NCI-H2029 treated with DMSO at 0.1 percent for 48 hours (cell line): ENCODE measurements at places on chromosomes 2 and 18.

- no peak for DNase-seq
These were observed 109.7 kb downstream of the ERBB4 start for GRCh38 chr2:212428681-212429478.

DNA sequence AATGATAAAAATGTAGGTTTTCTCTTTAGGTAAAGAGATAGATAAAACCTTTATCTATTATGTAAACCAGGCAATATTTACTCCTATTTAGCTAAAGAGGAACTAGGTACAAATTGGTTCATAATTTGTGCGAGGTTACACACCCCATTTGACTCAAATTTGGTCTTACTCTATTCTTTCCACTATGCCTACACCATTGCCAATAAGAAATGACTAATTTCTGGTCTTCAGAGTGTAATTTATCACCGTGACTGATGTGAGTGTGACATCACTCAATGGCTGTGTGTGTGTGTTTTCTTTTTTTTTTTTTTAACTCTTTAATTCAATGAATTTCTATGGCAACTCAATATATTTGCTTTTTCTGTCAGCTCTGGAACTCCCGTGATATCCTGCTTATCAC is 955.8 kb downstream of the TDRD15 start:
- DNase-seq: no peak

GRCh38 chr2:216651351-216651881 is 18.2 kb downstream of the IGFBP2 start:
- DNase-seq: no peak

DNA sequence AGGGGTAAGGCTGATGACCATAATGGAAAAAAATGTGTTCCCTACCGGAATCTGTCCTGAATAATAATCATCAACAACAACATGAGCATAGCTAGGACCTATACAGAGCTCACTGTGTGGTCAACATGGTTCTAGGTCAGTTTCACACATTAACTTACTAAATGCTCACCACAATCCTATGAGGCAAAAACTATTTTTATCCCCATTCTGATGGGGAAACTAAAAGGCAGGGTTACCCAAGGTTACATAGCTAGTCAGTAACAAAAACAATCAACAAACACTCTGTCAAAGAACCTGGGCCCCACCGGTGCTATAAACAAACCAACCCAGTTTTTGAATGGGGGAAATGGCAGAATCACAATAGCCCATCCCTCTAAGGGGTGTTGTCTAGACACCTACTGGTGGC is 40.1 kb downstream of the AOX1 start:
- DNase-seq: no peak

GRCh38 chr18:23415515-23415914 is 37.6 kb upstream of the RIOK3 start:
- DNase-seq: no peak

- no peak for DNase-seq
These were observed 51.9 kb downstream of the GRB14 start for GRCh38 chr2:164569378-164569777.

DNA sequence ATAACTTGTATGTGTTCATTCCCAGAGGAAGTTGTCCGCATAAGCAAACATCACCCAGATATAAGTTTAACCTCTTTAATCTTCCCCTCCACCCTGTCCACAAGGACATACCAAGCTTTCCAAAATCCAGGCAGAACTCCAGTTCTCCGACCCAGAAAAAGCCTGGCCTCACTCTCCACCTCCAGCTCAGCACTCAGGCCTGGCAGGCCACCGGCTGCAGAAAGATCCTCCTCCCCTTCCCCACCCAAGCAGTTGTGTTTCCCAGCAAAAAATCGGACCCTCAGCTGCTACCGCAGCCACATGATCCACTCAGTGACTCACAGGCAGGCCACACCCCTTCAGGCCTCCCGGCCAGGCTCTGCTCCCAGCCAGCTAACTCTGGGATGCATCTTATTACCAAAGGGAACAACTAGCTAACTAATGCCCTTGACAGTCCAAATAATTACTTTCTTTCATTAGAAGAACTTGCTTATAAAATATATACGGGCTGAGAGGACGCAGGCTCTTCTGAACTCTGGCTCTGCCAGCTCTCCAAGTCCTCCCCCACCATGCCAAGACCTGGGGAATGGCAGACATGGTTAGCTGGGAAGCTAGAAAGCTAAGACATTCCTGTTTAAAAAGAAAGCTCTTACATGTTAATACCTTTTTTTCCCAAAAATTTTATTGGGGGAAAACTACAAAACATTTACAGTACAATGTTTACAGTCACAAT is 4.5 kb downstream of the ZFP36L2 start:
- DNase-seq: peak; percentile 17

DNA sequence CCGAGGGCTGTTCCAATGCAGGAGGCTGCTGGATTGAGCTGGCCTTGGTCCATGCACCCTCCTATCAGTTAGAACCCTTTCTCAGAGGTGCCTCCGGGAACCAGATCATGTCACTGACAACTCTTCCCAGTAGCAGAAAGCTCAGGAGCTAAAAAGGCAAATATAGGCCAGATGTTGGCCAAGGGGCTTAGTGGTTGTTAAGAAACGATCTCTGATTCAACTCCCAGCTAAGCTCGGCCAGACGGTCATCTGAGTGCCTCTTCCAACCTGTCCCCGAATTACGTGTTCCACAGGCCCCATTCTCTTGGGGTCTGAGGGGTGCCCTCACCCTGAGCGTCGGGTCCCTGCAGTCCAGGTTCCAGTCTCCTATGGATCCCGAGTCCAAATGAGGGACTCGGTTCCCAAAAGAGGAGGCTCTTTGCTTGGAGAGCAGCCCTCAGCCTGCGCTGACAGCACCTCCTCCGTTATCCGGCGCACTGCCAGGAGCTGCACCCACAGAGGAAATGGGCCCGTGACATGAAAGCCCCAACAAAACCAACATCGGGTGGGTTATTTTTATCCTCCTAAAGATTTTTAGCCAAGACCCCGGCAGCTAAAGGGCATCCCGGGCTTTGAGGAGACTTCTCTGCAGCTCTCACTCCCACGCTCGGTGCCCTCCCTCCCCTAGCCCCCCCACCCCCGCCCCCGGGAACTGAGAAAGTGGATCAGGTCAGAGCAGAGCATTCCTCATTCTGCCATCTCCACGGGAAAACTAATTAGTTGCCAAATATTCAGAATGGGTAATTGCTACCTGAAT is 106.6 kb upstream of the ID2 start:
- DNase-seq: no peak

- no peak for DNase-seq
These were observed 5.2 kb upstream of the C18orf63 start for GRCh38 chr18:74310411-74310810.

DNA sequence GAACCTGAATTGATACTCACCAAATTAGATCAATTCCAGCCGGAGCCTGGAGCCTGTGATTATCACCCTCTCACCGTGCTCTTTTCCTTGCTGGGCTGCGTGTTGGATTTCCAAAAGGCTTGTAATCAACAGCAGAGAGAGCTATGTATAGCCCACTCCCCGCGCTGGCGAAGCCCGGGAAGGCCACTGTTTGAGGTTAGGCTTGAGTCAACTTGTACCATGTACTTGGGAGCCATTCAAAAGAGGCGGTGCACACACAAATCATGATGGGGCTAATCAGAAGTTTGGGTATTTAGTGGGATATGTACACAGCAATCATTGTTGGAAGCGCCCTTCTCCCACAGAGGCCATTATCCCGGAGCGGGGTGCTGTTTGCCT is 151.6 kb downstream of the GLI2 start:
- DNase-seq: peak; percentile 7

DNA sequence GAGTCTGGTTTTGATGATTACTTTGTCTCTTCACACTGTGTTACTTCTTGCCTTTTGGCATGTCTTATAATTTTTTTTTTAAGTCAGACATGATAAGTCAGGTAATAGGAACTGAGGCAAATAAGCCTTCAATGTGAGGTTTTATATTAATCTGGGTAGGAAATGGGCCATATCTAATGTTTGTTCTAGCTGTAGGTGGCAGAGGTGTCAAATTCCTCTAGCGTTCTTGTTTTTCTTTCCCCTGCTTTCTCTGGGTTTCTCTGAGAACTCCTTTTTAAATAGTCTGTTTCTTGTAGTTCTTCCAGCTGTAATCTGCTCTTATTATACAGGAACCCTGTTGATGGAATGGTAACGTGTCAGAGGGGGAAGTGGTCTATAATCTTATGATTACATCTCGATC is 5.7 kb downstream of the SP140 start:
- no peak for DNase-seq

DNA sequence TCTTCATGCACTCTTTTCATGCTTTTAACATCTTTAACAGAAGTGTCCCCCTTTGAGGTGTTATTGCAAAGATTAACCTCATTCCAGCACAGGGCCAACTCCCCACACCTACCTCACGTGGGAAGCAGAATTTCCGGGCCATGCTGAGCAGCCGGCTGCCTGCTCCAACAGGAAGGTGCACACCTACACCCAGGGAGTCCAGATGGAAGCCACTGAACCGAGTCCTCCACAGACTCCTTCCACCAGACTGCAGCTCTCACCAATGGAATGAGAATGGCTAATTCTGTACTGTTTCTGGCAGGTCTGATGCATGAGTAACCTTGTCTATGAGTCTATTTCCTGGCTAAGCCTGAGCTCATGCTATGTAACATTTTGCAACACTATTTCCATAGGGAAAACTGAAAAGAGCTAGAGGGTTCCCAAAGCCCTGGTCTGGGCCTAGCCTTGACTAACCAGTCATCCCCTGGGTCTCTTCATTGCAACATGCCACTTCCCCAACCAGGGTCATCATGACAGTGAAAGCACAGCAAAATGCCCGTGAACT is 11.0 kb downstream of the ERFE start:
- DNase-seq: no peak

DNA sequence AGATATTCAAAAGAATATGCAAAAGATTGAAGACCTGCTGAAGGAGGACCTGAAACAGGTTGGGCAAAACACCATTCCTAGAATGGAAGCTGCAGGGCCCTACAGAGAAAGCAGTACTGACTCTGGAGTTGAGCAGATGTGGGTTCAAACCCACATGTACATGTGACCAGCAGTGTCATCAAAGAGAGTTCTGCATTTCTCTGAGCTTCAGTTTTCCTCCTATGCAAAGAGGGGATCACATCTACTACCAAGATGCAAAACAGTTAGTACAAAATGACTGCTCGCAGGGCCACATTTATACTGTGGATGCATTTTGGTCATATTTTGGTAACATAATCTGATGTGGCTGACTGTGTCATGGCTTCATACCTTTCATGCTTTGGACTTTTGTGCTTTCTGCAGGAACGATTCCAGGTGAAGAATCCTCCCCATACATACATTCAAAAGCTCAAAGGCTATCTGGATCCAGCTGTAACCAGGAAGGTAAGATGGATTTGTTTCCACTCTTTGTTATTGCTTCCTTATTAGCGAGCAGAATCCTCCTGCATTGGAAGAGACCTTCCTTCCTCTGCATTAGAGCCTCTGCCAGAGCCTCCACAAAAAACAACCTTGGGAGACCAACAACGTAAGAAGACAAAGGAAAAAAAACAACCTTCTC is 174.8 kb downstream of the PRPF40A start:
- no peak for DNase-seq

GRCh38 chr2:73938718-73939352 is 12.2 kb downstream of the DGUOK start:
- DNase-seq: no peak

DNA sequence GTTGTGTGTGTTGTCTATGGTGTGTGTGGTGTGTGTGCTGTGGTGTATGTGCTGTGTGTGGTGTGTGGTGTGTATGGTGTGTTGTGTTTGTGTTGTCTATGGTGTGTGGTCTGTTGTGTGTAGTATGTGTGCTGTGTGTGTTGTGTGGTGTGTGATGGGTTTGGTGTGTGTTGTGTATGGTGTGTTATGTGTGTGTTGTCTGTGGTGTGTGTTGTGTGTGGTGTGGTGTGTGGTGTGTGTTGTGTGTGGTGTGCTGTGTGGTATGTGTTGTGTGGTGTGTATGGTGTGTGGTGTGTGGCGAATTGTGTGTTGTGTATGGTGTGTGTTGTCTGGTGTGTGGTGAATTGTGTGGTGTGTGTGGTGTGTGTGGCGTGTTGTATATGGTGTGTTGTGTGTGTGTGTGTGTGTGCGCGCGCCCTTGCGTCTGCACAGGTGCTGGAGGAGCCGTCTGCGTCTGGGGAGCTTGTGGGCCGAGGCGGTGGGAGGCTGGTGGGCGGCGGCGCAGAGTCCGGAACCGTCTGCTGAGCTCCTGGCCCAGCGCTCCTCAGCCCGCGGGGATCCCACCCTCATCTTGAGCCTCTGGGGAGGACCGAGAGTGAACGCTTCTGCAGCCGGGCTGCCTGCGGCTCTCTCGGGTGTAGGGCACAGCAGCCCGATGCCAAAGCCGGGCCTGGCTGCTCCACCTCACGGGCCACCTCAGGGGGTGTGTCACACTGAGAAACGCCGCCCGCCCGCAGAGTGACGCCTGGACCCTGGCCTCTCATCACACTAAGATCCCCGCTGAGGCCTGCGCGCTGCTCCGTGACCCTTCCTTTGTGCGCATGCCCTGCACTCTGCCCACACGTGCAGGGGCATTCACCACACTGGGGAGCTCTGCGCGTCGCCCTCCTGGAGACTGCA is 8.8 kb upstream of the ADI1 start:
- DNase-seq: no peak

DNA sequence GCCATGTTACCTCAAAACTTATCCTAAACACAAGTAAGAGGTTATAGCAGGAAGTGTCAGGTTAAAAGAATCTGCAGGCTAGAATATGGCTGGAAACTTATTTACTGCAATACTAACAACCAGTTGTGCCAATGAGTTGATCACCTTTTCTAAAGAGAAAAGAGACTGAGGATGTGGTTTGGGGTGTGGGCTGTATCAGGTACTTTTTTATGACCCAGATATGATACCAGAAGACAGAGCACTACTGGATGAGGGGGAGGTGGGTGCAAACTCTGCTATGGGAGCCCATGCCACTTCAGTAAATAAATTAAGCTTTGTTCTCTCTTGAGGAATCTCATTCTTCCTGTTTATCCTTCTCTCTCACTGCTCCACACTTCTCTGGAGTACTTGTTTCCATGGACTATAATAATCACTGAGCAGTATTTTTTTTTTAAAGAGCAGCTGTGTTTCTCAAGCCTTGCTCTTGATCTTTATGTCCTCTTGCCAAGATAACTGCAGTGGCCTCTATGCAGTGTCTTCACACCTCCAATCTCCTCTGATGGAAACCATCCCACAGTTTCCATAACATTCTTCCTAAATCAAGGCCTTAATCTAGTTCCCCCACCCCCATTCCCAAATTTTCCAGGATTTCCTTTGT is 51.2 kb upstream of the NOSTRIN start:
- DNase-seq: peak; percentile 47

GRCh38 chr18:13461936-13462335 is 243.4 kb downstream of the LDLRAD4 start:
- DNase-seq: no peak

- DNase-seq: no peak
These were observed 908 bp downstream of the ERLEC1 start for GRCh38 chr2:53787614-53788289.

DNA sequence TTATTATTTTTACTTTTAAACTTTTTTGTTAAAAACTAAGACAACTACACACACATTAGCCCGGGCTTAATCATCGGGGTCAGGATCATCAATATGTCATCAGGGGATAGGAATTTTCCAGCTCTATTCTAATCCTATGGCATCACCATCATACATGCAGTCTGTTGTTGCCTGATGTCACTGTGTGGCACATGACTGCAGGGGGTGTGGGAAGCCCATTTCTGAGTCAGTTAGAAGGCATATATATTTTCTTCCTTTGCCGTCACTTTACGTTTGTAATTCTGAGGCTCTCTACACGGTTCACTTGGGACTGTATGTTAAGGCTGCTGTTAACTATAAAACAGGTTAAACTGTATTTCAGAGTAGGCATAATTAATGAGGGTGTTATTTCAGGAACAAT is 144.4 kb upstream of the ITGA6 start:
- no peak for DNase-seq

GRCh38 chr2:195252018-195252417 is 405.0 kb upstream of the SLC39A10 start:
- DNase-seq: no peak
